ENCODE measurements at places on chromosomes 12 and 14.

DNA sequence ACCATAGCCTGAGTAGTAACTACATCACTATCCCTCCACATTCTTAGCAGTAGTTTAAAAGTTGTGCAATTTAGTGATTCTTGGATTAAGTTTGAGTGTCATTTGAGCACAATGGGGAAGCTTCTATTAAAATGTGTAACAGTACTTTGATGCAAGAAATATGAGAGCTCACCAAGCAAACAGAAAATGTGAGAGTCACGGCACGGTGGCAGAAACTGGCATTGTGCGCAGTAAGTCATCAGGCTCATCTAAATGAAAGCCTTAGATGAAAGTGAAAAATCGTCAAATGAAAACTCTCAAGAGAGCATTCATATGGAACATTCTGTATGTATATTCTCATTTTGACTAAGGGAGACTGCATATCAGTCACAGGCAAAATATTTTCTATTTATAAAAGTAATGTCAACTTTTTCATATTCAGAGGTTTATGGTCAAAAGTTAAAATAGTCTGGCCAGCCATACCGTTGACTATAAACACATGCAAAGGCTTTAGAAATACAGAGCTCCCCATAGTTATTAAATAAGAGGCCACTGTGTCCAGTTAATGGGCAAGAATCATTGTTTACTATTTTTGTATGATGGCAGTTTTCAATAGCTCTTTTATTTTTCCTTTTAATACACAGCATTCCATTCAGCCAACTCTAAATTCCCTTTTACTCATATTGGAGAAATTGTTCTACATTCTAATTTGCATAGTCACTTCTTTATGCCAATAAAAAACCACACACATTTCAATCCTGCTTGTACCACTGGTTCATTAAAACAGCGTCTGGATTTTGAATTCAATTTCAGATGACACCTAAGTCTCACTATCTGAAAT is 167.9 kb downstream of the PRKD1 start:
- no peak for DNase-seq

DNA sequence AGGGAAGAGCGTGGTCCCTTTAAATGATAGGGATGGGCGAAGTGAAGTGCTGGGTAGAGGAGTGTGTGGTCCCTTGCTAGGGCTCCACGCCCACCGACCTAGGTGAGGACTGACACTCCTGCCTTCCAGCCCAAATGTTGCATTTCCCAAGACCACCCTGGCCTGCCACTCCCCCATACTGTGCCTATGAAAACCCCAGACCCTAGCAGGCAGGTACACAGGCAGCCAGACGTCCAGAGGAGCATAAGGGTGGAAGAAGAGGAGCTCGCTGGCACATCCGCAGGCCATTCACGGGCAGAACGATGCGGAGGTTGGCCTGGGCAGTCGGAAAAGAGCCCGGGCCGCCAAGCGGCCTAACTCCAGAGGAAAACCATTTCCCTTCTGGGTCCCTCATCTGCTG is 817 bp upstream of the IPO8 start:
- no peak for DNase-seq

GRCh38 chr12:79676579-79676978 is 14.2 kb downstream of the PAWR start:
- no peak for DNase-seq

DNA sequence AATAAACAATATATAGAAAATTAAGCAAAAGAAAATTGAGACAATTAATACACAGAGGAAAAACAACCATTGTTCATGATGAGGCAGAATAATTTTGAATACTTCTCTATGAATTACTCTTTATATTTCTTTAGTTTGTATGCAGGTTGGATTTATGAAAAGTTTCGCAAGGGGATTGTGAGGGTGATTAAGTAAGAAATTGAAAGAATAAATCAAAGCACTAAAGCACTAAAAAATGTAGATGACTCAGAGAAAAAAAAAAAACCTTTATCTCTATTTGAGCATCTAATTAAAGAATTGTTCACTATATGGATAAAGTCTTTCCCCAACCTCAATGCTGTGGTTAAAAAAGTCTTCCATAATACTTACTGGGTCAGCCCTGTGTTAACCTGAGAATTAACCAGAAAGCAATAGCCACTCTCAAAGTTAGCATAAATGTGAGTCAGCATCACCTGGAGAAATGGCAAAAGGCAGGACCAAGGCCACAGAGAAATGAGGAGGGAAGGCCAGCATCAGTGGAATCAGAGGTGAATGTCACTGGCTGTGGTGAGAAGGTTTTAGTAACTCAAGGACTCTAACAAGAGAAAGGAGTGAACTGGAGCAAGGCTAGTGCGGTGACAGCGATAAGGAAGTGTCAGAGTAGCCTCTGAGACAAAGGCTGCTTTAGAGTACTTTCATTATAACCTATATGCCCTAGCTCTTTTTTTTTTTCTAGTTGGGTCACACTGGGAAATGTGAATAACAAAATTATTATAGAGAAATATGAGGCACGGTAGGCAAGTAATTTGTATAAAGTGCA is 310.4 kb downstream of the KCNC2 start:
- no peak for DNase-seq

GRCh38 chr14:102931580-102932285 is 9.3 kb downstream of the AMN start:
- DNase-seq = no peak

DNA sequence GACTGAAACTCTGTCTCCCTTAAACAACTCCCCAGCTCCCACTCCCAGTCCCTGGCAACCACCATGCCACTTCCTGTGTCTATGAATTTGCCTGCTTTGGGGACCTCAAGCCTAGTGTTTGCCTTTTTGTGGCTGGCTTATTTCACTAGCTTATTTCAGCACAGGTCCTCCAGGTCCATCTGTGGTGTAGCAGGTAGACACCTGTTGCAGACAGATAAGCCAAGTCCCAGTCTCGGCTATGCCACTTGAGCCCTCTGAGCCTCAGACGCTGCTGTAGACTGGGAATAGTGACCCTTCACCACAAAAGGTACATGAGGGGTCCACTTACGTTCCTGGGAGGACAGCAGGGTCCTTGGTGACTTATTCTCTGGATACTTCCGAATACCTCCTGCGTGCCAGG is 24.4 kb upstream of the KLC1 start:
- DNase-seq = no peak

GRCh38 chr12:1632702-1633101 is 3.7 kb downstream of the WNT5B start:
- no peak for DNase-seq

DNA sequence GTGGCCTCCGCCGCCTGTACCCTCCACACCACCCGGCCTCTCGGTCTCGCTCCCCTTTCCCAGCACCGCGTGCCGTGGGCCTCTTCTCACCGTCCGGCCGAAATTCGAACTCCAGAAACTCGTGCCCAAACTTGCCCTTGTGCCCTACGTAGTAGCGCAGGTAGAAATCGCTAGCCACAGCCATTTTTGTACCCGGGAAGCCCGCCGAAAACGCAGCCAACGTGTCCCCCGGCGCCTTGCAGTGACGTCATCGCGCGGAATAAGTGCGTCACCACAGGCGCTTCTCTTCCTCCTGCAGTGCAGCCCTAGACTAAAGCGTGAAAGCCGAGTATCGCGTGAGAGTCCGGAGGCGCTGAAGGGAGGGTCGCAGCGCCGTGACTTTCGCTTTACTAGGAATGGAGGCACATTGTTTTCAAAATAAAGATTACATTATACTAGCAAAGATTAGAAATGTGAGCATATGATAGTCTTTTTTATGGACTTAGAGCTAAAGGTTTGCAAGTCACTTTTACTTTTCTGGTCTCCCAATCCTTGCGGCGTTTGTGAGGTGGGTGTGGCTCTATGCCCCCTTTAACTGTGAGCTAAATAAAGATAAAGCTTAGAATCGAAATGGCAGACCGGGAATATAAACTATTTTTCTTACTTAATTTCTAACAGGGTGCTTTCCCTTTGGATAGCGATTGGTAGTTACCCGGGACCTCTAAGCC is at the start of gene MAGOHB:
TSS of gene MAGOHB (minus strand) at position 261 of the 707 bp plus-strand sequence. CDS start at position 184, 77 bp downstream.
- peak; percentile 99 for DNase-seq

DNA sequence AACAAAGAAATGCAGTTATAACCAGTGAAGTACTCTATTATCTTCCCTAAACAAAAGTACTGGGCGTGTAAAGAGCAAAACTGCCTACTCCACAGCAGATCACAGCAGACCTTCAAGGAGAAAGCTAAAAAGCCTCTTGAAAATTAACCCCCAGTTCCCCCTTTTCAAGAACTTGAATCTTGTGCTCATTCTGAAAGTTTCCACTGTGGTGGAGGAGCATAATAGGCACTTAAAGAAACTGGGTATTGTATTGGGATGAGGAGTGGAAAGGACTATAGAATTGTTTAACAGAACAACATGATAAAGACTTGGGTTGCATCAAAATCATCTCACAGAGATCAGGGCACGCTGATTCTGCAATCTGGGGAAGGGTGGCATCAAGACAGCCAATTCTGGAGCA is 51.1 kb downstream of the SLC25A47 start:
- DNase-seq = no peak

DNA sequence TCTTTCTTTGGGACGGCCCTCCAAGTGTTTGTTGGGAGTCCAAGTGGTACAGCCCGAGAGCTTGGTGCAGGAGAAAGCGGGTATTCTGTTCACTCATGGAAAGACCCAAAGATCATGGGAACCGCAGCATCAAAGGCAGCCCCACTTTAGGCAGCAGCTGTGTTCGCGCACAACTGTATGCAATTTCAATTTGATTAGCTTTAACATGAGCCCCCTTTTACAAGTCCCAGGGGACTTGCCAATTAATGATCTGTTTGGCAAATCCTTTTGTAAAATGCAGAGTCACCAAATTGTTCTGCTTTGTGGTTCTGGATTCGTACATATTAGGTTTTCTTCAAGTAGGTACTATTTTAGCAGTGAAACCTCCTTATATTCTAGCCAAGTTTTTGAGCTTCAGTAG is 217.7 kb downstream of the AACS start:
- DNase-seq = no peak

DNA sequence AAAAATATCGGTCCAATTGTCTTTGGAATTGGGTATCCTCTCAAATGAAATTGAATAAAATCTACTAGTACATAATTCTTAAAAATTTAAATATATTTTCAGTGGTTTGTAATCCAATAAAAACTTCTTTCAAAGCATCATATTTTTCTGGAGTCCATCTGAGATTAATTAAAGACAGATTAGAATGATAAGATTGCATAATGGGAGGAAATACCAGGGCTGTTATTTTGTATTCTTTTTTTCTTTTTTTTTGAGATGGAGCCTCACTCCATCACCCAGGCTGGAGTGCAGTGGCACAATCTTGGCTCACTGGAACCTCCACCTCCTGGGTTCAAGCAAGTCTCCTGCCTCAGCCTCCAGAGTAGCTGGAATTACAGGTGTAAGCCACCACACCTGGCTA is 103.8 kb downstream of the TMTC3 start:
- DNase-seq = no peak

DNA sequence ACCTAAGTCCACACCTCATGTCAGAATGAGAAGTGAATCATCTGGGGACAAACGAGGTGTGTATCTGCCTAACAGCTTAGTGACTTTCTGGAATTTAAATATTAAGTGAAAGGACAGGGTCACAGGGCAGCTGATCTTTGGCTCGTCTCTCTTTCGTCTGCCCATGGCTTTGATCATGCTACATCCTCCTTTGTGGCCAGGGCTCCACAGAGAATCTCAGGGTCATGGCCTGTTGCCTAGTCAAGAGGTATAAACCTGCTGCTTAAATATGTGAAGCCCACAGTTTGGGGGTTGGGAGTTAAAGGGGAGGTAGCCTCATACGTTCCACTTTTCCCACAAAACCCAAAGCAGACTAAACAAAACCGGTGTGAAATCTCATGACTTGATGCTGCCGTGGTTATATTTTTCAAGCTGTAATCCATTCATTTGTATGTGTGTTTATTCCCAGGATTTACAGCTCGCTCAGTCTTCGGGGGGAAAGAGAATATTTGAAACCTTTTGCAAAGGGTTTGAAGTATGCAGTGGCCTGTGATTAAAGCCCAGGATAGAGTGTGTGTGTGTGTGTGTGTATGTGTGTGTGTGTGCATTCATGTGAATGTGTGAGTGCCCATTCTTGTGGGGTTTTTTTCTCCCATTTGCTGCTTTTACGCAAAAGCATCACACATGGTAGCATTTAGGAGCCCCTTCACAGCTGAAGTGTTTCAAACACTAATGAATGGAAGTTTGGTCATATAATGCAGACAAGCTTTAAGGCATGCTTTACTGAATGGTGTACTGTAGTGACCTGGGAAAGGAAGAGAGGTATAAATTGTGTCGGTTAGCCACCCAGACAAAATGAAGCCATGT is 137.1 kb downstream of the HMGA2 start:
- no peak for DNase-seq

DNA sequence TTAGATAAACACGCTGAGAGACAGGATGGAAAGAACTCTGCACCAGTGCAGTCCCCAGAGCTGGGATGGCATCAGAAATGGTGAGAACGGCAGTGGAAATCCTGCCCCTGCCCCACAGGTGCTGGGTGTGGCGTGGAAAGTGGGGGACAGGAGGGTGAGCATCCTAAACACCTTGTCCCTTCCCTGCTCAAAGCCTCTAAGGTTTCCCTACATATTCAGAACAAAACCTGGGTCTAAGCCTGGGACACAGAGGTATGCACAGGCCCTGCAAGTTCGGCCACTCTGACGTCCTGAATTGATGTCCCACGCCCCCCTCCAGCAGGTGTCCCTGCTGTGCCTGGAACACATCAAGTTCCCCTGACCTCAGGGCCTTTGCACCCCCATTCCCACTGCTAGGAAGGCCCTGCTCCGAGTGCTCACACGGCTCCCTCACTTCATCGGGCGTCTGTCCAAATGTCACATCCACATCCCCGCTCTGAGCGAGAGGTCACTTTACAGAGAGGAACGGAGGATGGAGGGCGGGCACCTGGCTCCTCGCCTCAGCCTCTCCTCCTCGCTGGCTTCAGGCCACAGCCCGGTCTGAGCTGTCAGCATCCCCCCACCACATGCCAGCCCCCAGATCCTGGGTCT is 38.5 kb upstream of the SFSWAP start:
- no peak for DNase-seq

DNA sequence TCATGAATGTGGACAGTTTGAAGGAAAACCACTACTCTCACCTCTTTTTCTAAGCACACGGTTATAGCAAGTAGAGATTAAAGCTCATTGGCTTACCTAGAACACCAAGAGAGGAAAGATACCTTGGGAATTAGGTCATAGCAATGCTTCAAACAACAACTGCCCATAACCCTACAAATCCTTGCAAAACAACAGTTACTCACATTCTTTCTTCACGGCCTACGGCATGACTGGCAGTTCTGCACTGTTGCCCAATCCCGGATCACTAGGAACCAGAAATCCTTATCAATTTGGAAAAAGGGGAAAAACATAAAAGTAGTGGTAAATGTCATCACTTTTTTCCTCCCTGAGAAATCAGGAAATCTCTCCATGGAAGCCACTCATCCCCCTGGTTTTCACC is 9.6 kb upstream of the ISM2 start:
- DNase-seq = no peak

All from stimulated activated naive CD8-positive, alpha-beta T cell treated with anti-CD3 and anti-CD28 coated beads, Interleukin-15, amount 100 ng/mL, for 72 hours (primary cell).